Activated CD8-positive, alpha-beta memory T cell treated with anti-CD3 and anti-CD28 coated beads for 1 hour (primary cell): ENCODE measurements at places on chromosomes 16 and 17.

DNA sequence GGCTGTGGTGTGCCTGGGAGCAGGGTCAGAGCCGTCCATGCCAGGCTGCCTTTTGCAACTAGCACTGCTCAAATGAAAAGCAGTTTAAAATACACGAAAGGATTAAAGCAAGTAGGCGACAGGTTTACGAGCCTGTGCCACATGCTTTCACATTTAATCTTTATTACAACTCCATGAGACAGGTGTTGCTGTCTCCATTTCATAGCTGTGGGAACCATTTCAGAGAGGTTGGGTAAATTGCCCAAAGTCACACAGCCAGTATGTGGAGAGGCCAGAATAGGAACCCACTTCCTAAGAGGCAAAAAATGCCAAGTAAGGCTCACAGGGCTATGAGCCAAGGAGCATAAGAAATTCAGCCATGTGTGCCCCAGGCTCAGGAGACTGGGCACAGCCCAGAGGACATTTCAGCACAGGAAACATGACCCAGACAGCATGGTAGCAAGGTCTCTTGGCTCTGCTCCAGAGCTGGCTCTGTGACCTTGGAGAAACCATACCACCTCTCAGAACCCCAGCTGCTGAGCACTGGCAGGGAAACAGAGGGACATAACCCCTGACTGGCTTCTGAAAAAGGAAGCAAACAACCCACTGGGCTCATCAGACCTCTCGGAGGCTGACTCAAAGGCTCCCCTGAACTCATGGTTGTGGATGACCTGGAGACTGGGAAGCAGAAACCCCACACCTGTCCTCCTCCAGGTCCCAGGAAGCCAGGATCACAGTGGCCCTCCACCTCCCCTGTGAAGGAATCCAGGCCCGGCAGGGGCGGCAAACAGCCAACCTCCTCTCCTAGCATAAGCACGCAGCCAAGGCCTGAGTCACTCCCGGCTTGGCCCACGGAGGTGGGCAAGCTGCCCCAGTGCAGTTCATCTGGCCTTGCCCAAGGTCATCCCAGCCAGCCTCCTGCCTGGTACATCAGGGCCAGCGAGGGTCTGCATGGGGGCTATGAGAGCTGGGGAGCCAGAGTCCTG is 40.3 kb upstream of the MRPS23 start:
- no peak for DNase-seq

GRCh38 chr16:10888320-10888937 is 11.4 kb downstream of the CIITA start:
- DNase-seq = no peak

DNA sequence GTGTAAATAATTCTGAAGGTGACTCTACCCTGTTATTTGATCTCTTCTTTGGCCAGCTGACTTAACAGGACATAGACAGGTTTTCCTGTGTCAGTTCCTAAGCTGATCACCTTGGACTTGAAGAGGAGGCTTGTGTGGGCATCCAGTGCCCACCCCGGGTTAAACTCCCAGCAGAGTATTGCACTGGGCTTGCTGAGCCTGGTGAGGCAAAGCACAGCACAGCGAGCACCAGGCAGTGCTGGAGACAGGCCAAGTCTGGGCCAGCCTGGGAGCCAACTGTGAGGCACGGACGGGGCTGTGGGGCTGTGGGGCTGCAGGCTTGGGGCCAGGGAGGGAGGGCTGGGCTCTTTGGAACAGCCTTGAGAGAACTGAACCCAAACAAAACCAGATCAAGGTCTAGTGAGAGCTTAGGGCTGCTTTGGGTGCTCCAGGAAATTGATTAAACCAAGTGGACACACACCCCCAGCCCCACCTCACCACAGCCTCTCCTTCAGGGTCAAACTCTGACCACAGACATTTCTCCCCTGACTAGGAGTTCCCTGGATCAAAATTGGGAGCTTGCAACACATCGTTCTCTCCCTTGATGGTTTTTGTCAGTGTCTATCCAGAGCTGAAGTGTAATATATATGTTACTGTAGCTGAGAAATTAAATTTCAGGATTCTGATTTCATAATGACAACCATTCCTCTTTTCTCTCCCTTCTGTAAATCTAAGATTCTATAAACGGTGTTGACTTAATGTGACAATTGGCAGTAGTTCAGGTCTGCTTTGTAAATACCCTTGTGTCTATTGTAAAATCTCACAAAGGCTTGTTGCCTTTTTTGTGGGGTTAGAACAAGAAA is 5.1 kb downstream of the STH start:
- DNase-seq = no peak

DNA sequence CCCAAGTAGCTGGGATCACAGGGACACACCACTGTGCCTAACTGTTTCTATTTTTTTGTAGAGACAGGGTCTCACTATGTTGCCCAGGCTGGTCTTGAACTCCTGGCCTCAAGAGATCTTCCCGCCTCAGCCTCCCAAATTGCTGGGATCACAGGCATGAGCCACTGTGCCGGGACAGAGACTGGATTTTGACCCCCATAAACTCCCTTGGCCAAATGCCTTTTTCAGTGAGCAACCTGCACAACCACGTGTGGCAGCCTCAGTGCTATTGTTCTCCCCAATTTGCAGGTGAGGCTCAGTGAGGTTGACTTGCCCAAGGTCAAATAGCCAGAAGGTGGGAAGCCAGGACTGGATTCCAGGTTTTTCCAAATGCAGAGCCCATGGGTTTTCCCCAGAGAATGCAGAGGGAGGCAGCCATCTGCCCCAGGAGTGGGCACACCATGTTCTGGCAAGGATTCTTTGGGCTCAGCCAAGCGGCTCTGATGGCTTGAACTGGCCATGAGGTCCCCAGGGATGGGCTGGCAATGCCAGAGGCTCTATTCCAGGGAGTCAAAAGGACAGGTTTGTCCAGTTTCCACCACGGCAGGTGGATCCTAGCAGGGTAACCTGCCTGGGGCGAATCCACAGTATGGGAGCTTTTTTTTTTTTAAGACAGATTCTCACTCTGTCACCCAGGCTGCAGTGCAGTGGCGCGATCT is 1.8 kb downstream of the IL27 start:
- no peak for DNase-seq

DNA sequence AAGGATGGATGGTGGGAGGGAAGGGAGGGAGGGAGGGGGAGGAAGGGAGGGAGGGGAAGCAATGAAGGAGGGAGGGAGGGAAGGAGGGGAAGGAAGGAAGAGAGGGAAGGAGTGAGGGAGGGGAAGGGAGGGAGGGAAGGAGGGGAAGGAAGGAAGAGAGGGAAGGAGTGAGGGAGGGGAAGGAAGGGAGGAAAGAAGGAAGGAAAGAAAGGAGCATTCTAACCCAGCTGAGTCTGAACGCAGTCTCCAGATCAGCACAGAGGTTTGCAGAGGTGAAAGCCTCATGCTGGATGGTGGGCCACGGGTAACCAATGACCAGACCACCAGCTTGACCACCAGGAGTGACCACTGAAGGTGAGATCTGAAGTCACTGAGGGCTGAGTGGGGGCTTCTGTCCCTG is 18.6 kb downstream of the CCL17 start:
- no peak for DNase-seq

GRCh38 chr16:16025214-16025968 is 76.0 kb downstream of the ABCC1 start:
- peak; percentile 1 for DNase-seq

GRCh38 chr17:78888941-78889518 is 14.0 kb downstream of the CEP295NL start:
- no peak for DNase-seq

GRCh38 chr16:80893686-80894085 is 89.3 kb upstream of the CDYL2 start:
- no peak for DNase-seq

DNA sequence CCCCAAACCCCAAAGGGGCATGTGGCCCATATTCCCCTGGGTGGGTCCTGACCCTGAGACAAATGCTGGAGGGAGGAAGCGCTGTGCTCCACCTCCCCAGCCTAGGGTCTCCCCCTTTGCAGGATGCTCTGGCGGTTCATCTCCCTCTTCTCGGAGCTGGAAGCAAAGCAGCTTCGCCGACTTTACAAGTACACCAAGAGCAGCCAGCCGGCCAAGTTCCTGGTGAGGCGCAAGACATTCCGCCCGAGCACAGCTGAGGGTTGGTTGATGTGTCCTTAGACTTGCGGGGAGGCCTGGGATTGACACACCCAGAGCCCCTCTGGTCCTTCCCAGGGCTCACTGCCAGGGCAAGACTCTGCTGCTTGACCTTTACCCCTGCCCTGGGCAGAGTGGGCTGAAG is 4.3 kb downstream of the CHCT1 start:
- DNase-seq = no peak

DNA sequence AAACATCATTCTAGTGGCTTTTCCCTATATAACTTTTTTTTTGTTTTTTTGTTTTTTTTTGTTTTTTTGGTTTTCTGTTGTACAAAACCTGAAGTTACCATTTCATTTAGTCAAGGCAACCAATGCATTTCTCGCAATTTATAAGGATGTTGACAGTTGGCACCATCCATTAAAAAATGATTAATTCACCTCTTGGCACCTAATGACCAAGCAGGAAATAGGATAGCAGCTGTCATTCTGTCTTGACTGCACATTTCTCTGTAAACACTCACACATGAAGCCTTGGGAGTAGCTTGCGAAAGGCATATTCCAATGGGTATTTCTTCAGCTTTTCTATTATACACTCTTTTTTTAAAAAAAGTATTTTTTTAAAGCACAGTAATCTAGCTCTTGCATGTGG is 77.5 kb downstream of the SYCE1L start:
- no peak for DNase-seq

DNA sequence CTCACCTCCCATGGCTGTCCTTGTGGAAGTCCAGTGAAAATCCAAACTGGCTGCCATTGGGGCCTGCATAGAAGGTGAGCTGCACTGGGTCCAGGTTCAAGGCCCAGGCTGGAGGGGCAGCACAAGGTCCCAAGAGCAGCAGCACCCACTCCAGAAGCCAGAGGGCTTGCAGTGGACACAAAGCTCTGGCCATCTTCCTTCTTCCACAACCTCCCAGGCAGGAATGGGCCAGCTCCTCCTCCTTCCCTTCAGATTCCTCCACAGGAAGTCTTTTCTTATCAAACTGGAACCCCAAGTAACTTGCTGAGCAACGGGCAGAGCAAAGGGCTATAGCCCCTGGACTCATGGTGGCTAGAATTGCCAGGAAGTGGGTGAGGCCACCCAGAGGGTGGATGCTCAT is at the start of gene ITGA2B:
Gene ITGA2B, minus strand, starts transcription at position 369 of the 400 bp plus-strand sequence. Its CDS starts 176 bp downstream, at position 193.
- no peak for DNase-seq

DNA sequence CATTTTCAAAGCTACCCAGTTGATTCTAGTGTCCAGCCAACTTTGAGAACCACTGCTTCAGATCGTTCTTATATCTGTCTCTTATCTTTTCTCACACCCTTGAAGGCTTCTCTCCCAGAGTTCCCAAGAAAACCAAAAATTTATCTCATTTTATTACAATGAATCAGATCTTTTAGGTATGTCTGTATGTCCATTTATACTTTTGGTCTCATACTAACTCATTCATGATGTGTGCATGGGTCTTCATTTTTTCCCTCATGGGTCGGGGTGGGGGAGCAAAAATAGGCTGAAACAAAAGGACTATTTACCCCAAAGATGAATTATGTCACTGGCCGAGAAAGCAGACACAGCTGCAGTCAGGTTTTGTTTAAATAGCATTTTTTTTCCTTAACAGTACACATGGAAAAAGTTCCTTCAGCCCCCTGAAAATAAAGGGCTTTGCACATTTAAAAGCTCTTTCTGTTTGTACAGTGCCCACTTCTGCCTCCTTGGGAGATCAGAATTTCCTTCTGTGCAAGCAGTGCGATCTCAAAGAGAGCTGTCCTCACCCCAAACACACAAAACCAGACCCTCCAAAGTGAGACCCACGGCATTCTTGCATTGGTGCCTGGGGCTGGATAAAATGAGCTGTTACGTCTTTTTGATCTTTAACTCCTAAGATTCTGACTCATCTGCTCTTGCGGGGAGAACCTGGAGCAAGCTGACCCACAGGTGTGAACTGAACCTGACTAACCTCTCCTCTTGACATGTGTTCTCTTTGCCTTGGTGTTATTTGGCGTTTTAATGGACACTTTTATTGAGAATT is 251.2 kb upstream of the ELAC2 start:
- DNase-seq = no peak

DNA sequence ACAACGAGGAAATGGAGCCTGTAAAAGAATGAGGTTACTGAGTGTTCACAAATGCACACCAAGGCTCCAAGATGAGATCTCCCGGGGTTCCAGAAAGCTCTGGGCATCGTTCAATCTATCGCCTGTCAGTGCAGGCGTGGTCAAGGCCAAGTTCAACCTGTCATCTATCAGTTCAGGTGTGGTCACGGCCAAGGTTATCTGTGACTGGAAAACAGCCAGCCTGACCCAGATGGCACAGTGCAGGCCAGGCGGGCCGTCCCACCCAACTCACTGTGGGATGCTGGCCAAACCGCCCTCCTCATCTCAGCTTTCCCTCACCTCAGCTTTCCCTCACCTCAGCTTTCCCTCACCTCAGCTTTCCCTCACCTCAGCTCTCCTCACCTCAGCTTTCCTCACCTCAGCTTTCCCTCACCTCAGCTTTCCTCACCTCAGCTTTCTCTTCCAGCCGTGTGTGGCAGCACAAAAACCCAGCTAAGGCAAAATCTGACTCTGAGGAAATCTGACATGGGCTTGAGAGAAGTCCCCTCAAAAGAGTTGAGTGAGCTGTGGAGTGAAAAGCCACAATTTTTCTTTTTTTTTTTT is 2.4 kb downstream of the CHMP1A start:
- DNase-seq = no peak

DNA sequence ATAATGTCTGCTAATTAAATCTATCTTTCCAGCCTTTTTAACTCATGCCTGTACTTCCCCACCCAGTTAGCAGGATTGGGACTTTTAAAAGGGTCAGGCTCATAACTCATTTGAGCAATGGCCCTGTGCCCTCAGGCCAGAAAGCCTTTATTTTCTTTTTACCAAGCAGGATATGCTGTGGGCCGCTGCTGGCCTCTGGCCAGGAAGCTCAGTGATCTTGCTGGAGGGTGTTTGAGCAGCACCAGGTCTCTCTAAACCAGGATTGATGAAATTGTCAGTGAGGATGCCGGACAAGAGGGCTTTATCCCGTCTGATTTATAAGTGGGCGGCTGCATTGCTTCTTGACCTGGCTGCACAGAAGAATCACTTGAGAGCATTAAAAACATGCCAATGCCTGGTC is 187.8 kb downstream of the RAB11FIP4 start:
- DNase-seq = no peak

- no peak for DNase-seq
These were observed 44.0 kb downstream of the SDK2 start for GRCh38 chr17:73600103-73600871.
